ENCODE measurements at places on chromosomes 11 and 22. TPM values are rescaled to one million over a fixed set of nuclear protein-coding genes. Genes with fewer than 3 reads are reported as not detected.
A peak's percentile ranks its signal among the peaks of the same experiment; 100 is the strongest.

GRCh38 chr11:11558396-11558795 is 63.4 kb downstream of the GALNT18 start:
- DNase-seq, result no peak

GRCh38 chr11:79087238-79087960 is 353.4 kb downstream of the TENM4 start:
- DNase-seq, result no peak

GRCh38 chr11:86606270-86606835 is 66.1 kb downstream of the ME3 start:
- DNase-seq, result no peak

GRCh38 chr11:13384908-13385640 is 77.9 kb downstream of the BTBD10 start:
- DNase-seq, result peak; percentile 32

- no peak for DNase-seq
Measured at GRCh38 chr11:17898782-17899181, 114.1 kb downstream of the SERGEF start.

DNA sequence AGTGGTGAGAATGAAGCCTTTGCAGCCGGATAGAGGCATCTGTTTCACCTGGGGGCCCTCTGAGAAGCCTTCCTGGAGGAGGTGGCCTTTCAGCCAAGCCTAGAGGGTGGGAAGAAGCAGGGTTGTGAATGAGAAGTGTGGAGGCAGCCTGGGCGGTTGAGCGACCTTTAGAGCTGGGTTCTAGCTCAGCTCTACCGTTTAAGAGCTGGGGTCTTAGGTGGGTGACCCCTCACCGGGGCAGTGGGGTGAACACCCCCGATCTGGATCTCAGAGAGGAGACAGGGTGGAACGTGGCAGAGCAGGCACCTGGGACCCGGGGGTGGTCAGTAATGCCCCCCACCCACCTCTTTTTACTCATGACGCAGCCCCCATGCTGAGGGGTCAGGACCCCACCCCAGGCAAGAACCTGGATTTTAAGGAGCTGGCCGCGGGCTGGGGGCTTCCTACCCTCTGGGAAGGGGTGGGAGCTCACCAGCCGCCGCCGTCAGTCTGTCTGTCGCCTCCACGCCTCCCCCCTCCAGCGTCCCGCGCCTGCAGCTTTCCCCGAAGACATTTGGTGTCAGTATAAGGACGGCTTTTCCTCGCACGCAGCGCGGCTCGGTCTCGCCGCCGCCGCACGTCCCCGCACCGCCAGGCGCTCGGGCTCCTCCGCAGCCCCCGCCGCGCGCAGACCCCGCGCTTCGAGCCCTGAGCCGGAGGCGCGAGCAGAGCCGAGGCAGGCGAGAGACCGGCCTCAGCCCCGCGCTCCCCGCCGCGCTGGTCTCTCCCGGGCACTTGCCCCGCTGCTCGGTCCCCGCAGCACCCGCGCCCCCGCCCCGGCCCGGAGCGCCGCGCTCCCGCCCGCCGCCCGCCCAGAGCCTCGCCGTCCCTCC is 13.3 kb upstream of the CACNA1I start:
- DNase-seq, result peak; percentile 47

GRCh38 chr11:130871616-130872015 is 44.7 kb downstream of the SNX19 start:
- DNase-seq, result no peak

- DNase-seq, result no peak
Measured at GRCh38 chr22:48528221-48528915, 1299.3 kb downstream of the BRD1 start.

GRCh38 chr22:43308060-43308830 is 34.9 kb downstream of the SCUBE1 start:
- no peak for DNase-seq

DNA sequence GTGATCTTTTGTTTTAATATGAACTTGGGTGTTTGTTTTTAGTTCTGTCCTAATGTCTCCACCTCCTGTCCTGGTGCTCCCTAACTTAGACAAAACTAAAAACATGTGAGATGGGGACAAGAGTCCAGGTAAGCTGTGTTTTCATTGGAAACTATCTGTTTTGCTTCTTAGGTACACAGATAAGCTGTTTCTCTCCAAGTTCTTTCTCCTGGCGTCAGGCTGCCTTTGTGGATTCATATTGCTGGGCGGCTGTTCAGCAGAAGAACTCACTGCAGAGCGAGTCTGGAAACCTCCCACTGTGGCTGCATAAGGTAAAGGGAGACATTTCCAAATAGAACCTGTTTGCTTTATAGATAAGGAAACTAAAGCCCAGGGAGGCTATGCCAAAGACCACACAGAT is 24.7 kb downstream of the PANX1 start:
- DNase-seq, result no peak

GRCh38 chr11:27429761-27430393 is 42.7 kb downstream of the LGR4 start:
- DNase-seq, result no peak

- no peak for DNase-seq
Measured at GRCh38 chr22:33756508-33756949, 163.7 kb downstream of the LARGE1 start.

DNA sequence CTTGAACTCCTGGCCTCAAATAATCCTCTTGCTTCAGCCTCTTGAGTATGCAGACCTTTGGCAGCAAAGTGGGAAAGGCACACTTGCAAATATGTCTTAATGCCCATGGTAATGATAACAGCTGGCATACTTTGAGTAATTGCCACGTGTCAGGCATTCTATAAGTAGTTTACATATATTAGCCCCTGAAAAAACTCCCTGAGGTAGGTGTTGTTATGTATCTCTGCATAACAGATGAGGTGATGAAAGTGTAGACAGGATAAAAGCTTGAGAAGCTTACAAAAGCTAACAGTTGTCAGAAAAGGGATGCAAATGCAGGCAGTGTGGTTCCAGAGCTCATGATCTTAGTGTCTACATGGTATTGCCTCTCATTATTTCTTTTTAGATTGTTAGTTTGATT is 291.1 kb upstream of the C11orf87 start:
- DNase-seq, result no peak

GRCh38 chr11:42085736-42086135 is 626.3 kb upstream of the LRRC4C start:
- DNase-seq, result no peak

GRCh38 chr22:47564651-47565434 is 802.4 kb downstream of the TBC1D22A start:
- DNase-seq, result no peak

The SOX10 gene
- not detected for total RNA-seq

The GALNT18 gene
- total RNA-seq, result 9.2 TPM

The KCNE3 gene
- total RNA-seq, result 3.8 TPM

The MYBPC3 gene
- total RNA-seq, result not detected

The SLC22A6 gene
- total RNA-seq, result not detected

The UPK2 gene
- total RNA-seq, result 3.5 TPM
